ENCODE measurements at places on chromosomes 3 and 15.

DNA sequence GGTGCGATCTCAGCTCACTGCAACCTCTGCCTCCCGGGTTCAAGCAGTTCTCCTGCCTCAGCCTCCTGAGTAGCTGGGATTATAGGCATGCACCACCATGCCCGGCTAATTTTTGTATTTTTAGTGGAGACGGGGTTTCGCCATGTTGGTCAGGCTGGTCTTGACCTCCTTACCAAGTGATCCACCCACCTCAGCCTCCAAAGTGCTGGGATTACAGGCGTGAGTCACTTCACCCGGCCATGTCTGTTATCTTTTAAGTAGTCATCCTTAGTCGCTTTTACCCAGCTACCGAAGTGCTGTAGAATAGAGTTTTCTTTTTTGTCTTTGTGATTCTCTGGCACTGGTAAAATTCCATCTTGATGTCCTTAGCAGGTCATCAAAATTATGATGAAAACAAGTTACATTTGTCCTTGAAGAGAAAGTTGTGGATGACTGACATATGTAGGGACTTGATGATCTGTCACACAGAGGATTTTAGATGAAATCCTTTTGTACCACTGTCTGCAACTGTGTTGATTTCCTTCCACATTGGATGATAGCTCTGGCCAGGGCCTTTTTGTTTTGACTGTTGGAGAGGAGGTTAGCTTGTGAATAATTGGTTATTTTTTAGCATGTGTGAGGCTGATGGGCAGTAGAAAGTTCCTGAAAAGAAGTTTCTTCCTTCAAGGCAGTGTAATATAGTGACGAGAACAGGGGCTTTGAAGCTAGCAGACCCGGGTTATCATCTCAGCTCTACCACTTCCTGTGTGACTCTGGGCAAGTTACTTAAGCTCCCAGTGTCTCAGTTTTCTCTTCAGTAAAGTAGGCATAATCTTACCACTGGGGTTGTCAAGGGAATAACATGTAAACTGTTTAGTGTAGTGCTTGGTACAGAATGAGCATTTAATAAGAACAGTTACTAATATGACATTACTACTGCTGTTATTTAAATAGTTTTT lies 18.8 kb downstream of the ATG7 start:
- DNase-seq: peak; percentile 76

DNA sequence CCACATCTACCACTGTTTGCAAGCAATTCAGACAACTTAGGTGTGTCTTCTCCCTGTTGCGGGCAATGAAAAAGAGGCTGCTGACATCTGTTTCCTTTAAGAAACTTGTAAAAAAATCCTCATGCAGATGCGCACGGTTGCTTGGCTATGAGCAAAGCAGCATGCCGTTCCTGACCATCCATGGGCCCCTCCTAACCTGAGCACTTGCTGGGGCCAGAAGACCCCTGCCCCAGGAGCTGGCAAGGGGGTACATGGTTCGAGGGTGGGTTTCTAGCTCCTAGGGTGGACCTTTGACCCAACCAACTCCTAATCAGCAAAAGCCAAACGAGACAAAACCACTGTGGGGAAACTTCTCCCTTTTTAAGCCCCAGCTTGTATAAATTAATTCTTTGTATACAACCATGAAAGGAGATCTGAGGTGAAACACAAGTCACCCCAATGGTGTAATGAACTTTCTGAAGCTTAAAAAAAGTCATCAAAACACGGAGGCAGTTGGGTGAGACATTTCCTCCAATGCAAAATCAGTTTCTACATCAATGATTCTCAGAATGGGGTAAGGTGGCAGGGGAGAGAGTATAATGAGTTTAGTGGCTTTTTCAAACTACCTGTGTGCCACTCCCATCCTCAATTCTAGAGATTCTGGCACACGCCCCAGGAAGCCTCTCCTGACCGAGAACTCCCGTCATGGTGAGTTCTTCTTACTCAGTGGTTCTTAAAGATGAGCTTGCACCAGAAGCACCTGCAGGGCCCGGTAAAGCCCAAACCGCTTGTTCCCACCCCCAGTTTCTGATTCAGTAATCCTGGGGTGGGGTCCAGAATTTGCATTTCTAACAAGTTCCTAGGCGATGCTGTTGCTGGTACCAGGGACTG lies 44.1 kb downstream of the CPN2 start:
- DNase-seq: peak; percentile 30

DNA sequence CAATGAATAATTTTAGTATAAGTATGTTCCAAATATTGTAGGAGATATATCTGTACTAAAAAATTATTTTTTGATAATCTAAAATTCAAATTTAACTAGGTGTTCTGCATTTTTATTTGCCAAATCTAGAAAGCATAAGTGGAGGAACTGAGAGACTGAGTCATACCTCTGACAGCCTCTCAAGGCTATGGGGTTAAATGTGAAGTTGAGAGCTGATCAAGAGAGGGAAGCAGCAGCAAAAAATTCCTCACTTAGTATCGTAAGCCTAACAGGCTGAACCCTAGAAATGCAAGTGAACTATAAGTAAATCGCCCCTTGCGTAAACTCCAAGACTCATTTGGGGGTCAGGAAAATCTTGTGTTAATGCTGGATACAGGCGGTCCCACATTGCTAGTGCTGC lies 12.8 kb upstream of the TOPAZ1 start:
- no peak for DNase-seq

DNA sequence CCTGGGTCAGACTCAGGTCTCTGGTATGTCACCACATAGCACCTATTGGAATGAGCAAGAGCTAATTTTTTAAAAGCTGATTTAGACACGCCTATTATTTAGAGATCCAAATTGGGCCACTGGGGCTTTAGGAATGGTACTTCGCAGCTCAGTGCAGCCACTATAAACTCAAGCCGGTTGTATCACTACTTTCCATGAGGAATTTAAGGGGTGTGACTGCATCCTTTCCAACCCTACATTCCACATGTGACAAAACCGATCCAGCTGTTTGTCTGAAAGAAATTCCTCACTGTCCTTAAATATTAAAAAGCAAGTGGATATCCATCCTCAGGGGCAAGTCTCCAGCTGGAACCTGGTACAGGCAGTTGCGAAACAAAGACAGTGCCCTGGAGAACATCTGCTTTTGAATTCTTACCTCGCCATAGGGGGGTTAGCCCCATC lies 12.8 kb downstream of the VGLL3 start:
- DNase-seq: no peak

DNA sequence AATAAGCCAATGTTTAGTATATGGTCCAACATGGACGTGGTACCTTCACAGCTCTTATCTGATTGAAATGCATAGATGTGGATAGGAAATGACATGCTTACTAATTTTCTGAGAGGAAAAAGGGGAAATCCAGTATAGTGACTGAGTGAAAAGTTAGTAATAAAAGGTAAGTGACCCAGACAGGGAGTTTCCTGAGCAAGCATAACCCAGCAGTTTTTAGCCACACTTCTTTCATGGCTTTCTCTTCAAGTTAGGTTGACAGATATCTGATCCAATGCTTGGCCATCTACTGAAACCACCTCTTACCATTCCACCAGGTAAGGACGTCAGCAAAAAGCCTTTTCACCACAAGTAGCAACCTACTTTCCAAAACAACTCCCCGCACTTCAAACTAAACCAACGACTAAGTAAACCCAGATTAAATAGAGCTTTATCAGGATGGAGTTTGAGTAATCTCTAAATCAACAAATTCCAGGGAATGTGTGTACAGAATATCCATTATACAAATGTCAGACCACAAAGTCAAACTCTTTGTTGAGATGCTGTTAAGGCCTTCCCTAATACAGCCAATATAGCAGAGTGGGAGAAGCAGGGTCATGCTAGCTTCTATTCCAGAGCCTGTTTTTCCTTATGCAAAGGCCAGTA lies 329.7 kb downstream of the RORA start:
- DNase-seq: peak; percentile 57
